ENCODE measurements at places on chromosomes 13 and 19.
A peak's percentile ranks its signal among the peaks of the same experiment; 100 is the strongest.

DNA sequence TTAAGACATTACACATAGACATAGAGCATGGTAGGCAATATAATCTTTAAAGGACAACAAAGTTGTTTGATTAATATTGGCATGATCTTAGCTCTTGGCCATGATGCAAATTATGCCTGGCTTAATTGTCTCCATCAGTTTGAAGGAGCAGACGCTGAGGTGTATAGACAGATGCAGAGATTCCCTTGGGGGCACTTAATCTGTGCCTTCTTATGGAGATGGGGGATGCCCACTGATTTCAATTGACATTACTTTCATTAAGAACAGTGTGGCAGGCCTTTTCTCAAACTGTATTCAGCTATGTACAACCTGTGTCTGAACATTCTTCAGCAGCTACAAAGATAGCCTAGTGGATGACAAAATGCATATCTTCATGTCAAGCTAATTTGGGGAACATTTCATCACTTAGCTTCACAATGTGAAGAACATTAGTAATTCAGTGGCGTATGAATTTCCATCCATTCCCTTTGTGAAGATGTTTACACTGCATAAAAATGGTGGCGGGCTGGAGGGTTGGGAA lies 85.3 kb upstream of the MYCBP2 start:
- no peak for DNase-seq

DNA sequence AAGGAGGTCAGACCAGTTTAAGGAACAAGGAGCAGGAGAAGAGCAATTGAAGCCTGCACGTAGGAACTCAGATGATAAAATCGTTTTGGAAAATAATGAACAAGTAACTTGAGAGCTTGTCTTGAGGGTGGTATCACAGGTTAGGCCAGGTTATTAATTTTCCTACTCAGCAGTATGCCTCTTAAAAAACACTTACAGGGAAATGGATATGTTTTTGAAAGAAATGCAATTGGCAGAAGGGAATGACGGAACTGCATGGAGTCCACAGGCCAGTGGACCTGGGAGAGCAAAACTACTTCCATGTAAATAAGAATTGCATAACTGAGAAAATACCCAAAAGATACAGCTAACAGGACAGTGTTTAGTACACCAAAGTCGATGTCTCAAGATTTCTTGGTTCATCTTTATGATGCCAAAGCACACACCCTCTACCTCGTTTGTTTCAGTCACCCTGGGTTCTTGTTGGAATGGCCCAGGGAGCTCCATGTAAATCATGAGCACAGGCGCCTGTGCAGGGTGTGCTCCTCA lies 35.2 kb downstream of the MBNL2 start:
- no peak for DNase-seq

GRCh38 chr19:4639531-4640246 lies 373 bp downstream of the TNFAIP8L1 start:
- DNase-seq, result no peak

DNA sequence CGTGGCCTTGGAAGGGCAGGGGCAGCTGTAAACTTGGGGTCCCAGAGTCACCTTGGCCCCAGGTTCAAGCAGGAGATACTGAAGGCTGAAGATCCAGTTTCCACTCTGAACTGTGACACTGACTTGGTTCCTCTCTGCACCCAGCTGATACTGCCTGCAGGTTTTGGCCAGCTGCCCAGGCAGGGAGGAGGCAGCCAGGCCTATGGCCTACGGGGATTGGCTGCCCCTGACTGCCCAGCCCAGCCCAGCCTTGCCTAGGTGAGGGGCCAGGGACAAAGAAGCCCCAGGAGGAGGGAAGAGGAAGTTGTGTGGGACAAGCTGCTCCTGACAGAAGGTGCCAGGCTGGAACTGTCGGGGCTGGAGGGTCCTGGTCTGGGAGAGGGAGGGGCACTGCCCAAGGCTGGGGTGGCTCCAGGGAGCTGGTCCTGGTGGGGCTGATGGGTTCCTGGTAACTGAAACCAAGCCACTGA lies 51.7 kb upstream of the CYP4F8 start:
- DNase-seq, result no peak

DNA sequence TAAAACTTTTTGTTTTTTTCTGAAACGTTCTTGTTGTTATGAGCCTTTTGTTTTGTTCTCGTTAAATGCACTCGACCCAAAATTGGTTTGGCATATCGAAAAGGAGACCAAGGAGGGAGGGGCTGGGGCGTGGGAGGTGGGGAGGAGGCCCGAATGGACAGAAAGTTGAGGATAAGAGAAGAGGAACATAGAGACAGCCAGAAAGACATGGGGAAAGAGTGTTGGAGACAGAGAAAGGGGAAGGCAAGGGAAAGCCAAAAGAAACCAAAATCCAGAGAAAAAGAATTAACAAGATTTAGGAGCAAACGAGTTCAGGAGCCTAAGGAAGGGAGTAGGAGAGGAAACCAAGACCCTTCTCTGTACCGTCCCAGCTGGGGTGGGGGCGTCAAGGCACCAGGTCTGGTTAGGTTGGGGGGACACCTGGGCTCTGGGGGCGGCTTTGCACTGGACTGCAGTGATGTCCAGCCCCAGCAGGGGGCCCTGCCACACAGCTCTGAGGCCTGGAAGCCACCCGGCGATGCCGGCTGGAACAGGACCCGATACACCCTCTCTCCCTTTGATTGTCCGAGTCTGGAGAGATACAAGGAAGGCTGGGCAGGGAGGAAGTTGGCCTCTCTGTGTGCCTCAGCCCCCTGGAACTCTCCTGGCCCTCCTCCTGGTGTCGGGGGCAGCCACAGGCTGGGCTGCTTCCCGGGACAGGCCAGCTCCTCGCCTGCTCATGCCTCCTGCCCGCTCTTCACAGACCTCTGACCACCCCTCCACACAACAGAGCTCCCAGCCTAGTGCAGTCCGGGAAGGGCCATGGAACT lies 11.6 kb upstream of the ASF1B start:
- peak; percentile 60 for DNase-seq

DNA sequence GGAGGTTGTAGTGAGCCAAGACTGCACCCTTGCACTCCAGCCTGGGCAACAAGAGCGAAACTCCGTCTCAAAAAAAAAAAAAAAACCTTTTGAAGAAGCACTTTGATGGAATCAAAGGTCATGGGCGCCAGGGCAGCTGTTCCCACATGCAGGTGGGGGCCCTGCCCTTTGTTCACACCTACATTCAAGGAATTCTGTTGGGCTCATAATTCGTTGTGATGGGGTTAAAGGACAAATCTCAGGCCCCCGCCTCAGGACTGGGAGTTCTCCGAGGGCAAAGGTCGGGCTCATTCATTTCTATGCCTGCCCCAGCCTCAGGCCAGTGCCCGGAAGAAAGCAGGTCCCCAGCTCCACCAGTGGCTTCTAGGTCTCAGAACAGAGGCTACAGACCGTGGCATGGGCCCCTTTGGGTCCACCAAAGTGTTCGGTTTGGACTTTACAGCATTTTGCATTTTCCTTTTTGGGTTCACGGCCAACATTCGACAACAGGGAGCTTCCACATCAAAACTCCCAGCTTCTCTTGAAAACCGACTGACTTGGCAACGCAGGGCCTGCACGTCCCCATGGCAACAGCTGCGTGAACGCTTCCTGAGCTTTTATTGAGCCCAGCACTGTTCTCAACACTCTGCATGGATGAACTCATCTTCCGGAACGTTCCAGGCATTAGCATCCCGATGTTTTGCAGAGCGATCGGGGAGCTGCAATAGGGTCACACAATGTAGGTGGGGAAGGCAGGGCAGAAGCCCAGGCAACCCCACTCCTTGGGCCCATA lies 10.1 kb upstream of the GTF2F1 start:
- DNase-seq, result peak; percentile 66

DNA sequence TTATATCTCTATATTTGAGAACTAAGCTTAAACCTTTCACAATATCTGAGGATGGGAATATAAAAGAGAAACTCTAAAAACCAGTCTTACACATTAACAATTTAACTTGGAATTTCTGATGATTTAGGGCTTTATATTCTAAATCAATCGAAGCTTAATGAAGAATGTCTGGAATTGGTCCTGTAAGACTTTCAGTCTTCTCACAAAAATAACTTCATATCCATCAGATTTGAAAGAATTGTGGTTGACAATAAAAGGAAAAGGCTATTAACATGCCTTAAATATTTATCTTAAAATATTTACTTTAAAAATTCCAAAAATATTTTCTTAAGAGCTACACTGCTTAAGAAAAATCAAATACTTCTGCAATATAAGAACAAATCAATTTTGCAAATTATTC lies 27.3 kb downstream of the MYCBP2 start:
- DNase-seq, result peak; percentile 53

DNA sequence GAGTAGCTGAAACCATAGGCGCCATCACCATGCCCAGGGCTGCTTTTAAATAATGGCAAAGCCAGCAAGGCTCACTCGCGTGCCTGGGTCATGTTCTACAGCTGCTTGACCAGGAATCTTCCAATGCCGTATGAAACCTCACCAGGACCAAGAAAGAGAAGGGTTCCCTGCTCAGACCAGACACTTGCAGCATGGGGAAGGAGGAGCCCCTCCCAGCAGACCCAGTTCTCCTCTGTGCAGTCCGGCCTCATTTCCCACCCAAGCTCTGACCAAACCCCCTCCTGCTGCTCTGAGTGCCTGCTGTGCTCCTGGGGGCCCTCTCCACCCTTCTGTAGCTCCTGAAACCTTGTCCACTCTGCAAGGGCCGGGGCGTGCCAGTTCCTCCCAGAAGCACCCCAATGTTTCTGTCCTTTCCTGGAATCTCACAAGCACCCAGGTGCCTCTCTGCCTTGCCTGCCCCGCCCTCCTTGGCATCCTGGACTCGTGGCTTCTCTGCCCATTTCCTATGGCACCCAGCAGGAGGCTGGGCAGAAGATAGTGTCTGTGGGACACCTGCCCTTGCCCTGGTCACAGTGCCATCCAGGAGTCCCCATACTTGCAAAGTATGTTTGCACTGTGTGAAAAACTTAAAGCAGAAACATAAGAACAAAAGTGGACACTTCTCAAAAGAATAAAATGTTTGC lies 6.8 kb upstream of the SLC7A9 start:
- no peak for DNase-seq

- no peak for DNase-seq
Observed at GRCh38 chr13:83853771-83854170, 28.5 kb downstream of the SLITRK1 start.

DNA sequence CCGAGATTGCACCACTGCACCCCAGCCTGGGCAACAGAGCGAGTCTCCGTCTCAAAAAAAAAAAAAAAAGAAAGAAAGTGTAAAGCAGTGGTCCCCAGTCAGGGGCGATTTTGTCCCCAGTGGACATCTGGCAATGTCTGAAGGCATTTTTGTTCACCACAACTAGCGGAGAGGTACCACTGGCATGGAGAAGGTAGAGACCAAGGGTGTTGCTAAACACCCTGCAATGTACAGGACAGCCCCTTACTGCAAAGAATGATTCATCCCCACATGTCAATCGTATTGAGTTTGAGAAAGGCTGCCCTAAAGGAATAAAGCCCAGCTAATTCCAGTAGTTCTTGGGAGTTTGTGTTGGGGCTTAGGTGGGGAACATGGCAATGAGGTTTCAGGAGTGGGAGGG lies 38.7 kb downstream of the CYP4F2 start:
- DNase-seq, result no peak

DNA sequence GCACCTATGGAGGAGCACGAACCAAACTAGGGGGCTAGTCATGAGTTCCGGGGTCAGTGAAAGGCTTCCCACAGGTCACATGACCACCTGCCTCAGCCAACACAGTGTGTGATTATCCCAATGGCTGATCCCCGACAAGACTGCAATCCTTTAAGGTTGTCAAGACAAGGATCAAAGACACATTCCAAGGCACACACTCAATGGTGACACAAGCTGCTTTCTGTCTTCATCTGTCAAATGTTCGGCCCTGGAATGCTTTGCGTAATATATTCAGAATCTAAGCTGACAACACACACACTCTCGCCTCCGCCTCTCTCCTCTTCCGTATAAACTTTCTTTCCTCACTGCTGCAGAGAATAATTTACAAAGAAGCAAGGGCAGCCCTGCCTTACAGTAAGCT lies 11.7 kb downstream of the RANBP3 start:
- DNase-seq, result peak; percentile 66

- DNase-seq, result no peak
Observed at GRCh38 chr13:21616880-21617279, 12.9 kb upstream of the MICU2 start.

- no peak for DNase-seq
Observed at GRCh38 chr19:32309711-32310390, 35.6 kb upstream of the ZNF507 start.

DNA sequence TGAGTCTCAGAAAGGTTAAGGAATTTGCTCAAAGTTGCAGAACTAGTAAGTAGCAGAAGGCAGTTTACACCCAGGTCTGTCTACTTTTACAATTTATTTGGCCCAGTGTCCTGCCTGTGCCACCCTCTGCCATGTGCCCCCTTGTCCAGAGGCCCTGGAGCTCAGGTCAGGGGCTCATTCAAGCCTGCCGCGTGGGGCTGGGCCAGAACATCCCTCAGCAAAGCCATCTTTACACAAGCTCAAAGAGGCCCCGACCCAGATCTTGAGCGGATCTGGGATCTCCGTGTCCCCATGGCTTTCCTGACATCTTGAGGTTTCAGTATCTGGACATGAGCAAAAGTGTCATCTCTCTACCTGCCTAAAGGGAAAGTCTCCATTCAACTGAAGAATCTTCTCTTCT lies 76.4 kb upstream of the VSTM2B start:
- no peak for DNase-seq

DNA sequence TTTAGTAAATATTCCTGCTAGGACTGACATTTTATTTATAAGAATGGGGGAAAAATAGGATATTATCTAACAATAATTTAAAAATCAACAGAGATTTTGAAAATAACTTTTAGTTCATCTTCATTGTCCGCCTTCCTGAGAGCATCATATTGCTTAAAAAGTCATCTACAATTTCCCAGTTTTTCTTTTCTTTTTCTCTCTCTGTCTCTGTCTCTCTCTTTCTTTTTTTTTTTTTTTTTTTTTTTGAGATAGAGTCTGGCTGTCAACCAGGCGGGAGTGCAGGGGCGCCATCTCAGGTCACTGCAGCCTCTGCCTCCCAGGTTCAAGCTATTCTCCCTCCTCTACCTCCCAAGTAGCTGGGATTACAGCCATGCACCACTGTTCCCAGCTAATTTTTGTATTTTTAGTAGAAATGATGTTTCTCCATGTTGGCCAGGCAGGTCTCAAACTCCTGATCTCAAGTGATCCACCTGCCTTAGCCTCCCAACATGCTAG lies 276.3 kb downstream of the DACH1 start:
- no peak for DNase-seq

DNA sequence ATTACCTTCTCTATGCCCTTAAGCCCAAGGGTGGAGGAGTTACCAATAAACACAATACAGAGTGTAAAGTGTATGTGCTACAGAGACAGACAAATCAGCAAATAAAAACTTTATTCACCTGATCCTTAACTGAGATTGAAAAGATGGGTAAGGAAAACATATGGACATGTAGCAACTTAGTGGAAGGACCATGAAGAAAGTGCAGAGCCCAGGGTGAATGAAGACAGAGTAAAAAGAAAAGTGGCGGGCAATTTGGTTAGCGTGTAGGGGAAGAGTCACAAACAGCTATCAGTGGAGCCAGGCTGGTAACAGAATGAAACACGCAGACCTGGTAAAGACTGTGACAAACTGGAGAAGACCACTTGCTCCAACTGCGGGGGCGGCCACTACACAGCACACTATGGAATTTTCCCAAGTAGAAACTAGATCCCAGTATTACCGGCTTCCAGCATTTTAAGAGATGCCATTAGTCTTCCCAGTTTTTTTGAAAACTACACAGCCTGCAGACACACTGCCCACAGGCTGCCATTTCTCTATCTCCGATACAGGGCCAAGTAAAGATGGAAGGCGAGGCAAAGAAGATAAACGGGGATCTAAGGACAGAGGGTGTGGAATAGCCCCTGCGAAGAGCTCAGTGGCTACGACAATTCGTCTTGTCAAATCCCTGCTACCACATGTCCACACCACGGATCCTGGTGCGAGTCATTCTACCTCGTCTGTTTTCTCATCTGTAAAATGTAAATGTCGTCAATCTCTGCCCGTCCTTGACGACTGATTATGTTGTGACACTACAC lies 1.2 kb downstream of the UQCRFS1 start:
- no peak for DNase-seq

GRCh38 chr13:87999788-88000187 lies 328.6 kb downstream of the SLITRK5 start:
- DNase-seq, result no peak

Measured in fibroblast of upper back skin (primary cell).